ENCODE measurements at places on chromosomes 1 and 21.
A peak's percentile ranks its signal among the peaks of the same experiment; 100 is the strongest.

DNA sequence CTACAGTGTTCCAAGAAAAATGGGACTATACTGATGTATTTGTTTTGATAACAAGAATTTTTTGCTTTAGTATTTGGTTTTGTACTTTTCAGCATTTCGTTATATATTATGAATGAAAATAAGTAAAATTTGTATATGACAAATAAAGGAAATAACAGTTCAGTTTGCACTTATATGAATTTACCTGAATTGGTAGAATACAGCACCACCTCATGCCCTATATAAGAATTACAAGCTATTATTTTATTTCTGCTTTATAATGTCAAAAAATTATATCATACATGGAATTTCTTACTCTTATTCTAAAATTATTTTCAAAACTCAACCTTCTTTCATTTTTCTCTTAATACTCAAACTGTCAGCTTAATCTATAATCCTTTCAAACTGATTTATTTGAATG, 14.6 kb downstream of the EFCAB7 start:
- no peak for DNase-seq

DNA sequence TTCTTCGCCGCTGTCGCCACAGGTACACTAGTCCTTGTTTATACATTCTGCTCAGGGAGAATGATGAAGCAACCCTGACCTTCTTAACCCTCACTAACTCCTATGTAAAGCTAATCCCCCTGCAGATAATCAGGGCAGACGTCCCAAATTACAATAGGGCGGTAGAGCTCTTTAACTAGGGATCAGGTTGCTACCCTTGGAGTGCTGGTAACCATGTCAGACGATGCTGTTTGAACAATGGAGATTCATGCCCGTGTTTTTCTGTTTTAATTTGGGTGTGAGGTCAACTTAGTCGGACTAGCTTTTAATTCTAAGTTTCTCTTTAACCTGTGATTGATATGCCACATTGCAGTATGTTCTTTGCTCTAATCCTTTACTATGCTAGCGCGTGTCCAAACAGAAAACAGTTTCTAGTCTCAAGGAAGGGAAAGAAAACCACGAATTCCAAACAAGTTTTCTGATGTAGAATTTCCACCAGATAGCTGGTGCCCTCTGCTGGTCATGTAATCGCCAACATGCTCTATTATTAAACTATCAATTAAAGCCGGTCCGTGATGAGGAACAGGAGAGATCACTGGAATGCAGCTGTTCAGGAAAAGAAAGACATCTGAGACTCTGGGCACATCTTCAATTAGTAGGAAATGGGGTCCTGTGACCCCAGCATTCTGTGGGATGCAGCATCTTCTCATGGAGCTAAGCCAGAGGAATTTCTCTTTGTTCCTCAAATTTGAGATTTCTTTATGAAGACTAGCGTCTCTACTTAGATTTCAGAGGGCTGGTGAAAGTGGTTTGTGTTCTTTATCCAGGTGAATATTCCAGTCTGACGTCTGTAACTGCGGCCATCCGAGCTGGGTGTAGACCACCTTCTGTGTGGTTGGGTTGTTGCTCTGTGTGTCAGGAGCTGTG, 18.3 kb upstream of the VAMP3 start:
- DNase-seq = peak; percentile 48

DNA sequence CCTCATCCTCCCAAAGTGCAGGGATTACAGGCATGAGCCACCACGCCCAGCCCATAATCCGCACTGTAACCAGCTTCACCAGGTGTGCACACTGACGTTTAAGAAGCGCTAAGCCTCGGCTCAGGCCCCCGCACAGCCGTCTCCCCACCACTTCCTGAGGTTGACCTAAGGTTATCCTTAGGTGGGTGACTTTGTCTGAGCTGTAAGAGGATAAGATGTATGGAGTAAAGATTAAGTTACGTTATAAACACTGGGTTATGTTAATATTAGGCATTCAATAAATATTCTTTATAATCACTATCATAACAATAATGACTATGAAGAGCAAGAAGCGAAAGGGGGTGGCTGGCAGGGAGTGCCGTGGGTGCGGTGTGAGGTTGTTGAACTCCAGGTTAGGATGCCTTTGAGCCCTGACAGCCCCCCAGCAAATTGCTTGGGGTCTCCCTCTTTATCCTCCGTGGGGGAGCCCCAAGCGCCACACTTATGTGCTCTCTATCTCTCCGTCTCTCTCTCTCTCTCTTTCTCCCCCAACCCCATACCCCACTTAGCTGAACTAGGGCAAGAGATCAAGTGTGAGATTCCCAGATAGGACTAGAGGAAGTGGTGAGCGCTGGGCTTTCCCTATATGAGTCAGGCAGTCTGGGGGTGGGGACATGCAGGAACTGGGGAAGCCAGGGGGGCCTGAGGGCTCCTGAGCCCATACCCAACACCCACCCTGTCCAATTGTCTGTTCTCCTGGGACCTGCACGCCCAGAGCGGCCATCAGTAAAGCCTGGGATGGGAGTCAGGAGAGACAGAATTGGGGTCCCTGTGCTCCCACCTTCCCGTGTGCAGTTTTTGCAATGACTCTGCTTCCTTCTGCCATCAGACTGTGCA, 7.6 kb downstream of the EFHD2 start:
- DNase-seq = peak; percentile 68

- DNase-seq = no peak
Measured at GRCh38 chr1:226602186-226603021, 53.8 kb downstream of the STUM start.

GRCh38 chr1:157734321-157734720, 33.8 kb upstream of the FCRL3 start:
- no peak for DNase-seq

DNA sequence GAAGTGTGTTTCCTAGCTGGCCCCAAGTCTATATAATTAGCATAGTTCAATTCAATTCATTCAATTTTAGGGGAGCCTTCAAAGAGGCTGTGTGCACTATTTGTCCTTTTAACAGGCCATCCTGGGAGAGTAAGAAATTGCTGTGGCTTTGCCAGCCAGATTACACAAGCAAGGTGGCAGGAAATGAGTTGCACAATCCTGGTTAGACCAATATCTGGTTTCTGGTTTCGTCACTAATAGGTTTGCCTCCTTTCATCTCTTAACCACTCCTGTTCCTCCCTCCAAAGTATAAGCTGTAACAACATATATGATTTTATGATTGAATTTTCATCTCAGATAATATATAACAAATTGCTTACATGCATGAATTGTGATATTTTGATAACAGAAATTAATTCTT, 84.1 kb upstream of the NEGR1 start:
- DNase-seq = peak; percentile 7

- no peak for DNase-seq
Measured at GRCh38 chr1:154501423-154502065, 475 bp upstream of the TDRD10 start.

GRCh38 chr1:52738893-52739292, 12.6 kb downstream of the ZYG11B start:
- DNase-seq = no peak

All from activated CD4-positive, alpha-beta T cell treated with anti-CD3 and anti-CD28 coated beads, Interleukin-2, Interleukin-4, amounts not matched to agents 100 ng/mL and 50 ng/mL, durations not matched to agents 16 hours and 8 hours (primary cell).